ENCODE measurements at places on chromosomes 6 and 20.

- no peaks in the 10 kb centered on the region for H3K36me3 ChIP-seq
- no peak for DNase-seq
- H3K27ac ChIP-seq: no peak overlapping the region
- no peaks in the 10 kb centered on the region for H3K27me3 ChIP-seq
Observed at GRCh38 chr6:2237001-2237400, 8.4 kb downstream of the GMDS start.

DNA sequence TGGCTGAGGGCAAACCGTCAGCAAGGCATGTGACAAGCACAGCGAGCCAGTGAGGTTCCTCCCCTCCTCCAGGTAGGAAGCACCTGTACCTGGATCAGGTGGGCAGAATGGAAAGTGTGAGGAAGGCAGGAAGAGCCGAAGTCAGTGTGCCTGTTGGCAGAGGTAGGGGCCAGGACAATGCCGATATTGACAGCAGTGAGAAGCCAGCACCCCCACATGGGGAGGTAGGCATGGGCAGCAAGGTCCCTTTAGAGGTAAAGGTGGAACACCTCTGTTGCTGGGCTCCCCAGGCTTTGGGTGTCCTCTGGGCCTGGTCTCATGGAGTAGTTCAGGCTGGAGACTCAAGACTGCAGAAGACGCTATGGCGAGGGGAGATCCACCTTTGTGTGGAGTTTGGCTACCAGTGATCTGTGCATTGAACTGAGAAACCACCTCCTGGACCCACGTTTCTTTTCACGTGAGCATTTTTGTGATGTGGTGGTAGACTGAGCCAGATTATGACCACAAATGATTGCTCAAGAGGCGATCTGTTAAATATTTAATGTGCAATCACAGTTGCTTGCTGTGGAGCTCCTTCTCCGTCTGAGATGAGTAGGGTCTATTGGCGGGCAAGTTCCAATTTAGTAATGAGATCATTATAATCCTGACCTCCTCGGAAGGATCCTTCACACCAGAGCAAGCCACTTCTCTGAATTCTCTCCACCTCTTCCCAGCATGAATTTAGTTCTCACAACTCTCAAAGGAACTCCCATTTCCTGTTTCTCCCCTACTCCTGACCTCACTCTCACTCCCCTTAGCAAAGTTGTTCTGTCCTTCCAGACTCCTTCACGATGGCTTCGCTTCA, 174.8 kb downstream of the CDH26 start:
- no peaks in the 10 kb centered on the region for H3K36me3 ChIP-seq
- H3K4me3 ChIP-seq: no peak overlapping the region
- no peaks in the 10 kb centered on the region for H3K27me3 ChIP-seq
- no peak for DNase-seq

GRCh38 chr6:4413073-4413472, 277.7 kb upstream of the ECI2 start:
- H3K4me3 ChIP-seq: no peak overlapping the region
- no peaks in the 10 kb centered on the region for H3K27me3 ChIP-seq
- no peak overlapping the region for H3K27ac ChIP-seq
- no peaks in the 10 kb centered on the region for H3K4me1 ChIP-seq
- no peaks in the 10 kb centered on the region for H3K36me3 ChIP-seq

GRCh38 chr6:106731144-106731842, 101.9 kb downstream of the QRSL1 start:
- DNase-seq: no peak
- no peaks in the 10 kb centered on the region for H3K27me3 ChIP-seq
- H3K4me3 ChIP-seq: no peak overlapping the region
- no peak overlapping the region for H3K27ac ChIP-seq
- no peaks in the 10 kb centered on the region for H3K4me1 ChIP-seq

GRCh38 chr20:430091-430999, 22.2 kb downstream of the RBCK1 start:
- H3K27me3 ChIP-seq: no peaks in the 10 kb centered on the region
- H3K36me3 ChIP-seq: peaks cover 6% of the 10 kb centered on the region
- H3K4me3 ChIP-seq: no peak overlapping the region

DNA sequence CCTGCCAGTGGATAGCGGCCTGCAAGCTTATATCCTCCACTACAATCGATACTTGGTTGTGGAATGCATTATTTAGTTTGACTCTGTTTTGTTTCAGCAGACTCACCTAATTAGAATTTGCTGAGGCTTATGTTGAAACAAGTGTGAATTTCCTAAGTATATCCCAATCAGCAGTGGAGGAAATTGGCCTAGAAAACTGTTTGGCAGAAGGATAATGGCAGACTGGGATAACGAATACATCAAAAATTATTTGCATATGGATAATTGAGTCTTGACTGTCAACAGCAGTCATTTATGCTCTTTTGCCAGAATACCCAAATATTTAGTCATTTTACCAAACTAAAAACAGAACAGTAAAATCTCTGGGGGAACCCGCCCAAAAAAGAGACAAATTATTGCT, 261.0 kb downstream of the DOK5 start:
- H3K27ac ChIP-seq: no peak overlapping the region
- no peak for DNase-seq
- no peaks in the 10 kb centered on the region for H3K27me3 ChIP-seq
- no peaks in the 10 kb centered on the region for H3K4me1 ChIP-seq
- H3K36me3 ChIP-seq: no peaks in the 10 kb centered on the region
- H3K4me3 ChIP-seq: no peak overlapping the region

- H3K27ac ChIP-seq: no peak overlapping the region
- DNase-seq: no peak
- no peaks in the 10 kb centered on the region for H3K36me3 ChIP-seq
- H3K4me3 ChIP-seq: no peak overlapping the region
Observed at GRCh38 chr20:34546751-34547181, 11.8 kb upstream of the MAP1LC3A start.

- no peak for DNase-seq
- H3K27me3 ChIP-seq: no peaks in the 10 kb centered on the region
- H3K36me3 ChIP-seq: no peaks in the 10 kb centered on the region
Observed at GRCh38 chr6:90135667-90136066, 161.0 kb downstream of the BACH2 start.
